SK-N-MC (cell line): ENCODE measurements at places on chromosomes 2 and 18.

DNA sequence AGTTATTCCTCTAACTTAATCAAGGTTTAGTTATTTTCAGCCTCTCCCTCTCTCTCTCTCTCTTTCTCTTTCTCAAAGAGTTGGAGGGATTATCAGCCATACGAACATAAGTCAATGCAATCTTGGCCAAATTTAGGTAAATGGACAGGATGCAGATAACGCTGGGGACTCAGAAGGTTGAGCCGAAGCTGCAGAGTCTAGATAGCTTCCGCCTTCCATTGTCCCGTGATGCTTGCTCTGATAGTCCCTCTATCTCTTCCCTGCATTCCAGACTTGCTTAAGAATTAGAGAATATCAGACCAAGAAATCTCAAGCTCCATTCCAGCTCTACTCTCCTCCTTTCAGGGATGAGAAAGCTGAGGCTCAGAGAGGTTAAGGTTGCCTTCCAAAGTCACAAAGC, 502.8 kb upstream of the TNP1 start:
- no peak for DNase-seq

GRCh38 chr18:46756025-46756558, 761 bp downstream of the ST8SIA5 start:
- no peak for DNase-seq

- no peak for DNase-seq
These were observed 87.2 kb downstream of the LONRF2 start for GRCh38 chr2:100235098-100235497.

DNA sequence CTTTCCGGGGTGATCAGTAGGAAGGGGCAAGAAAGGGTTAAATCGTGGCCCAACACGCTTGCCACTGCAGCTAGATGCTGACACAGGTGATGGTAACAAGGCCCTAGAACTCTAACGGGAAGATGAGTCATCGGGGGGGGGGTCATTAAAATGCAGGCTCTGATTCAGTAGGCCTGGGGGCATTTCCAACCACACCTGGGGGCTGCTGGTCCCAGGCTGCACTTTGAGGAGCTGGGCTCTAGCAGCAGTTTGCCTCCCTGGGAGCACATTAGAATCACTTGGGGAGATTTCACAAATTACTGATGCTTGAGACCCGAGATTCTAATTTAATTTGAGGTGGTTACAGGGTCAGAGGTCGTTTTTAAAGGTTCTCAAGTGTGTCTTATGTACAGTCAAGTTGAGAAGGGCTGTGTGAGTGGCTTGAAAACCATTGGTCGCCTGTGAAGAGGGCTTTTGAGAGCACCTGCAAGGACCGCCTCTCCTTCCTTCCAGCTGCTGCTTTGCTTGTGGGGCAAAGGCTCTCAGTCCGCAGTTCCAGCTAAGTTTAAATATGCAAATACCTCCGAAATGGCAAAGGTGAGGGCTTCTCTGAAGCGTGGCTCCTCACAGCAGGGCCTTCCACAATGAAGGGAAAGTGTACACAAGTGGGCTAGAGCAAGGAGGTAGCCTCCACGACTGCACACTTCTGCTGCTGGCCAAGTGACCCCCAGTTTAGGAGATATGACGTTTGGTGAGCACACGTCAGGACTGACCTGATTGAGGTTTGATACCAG, 128.0 kb upstream of the MSH6 start:
- no peak for DNase-seq
